Sigmoid colon (tissue), 7 donors: ENCODE measurements at places on chromosomes 4 and X.

DNA sequence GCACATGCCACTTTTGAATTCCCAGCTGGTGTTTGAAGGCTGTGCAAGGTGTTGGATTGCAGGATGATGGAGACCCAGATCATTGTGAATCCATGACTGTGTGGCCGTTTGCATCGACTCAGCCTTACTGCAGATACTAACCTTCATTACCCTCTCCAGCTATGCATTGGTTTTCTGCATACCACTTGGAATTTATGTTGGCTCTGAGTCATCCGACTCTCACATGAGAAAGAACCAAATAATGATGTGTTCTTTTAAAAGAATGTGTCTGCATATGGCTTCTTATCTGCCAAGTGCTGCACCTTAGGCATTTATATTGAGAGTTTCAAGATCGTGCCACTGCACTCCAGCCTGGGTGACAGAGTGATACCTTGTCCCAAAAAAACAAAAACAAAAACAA lies 106.7 kb upstream of the PRKX start:
- no peak for DNase-seq
- H3K4me3 ChIP-seq = no peak overlapping the region
- H3K27me3 ChIP-seq = no peaks in the 10 kb centered on the region
- peaks cover 11% of the 10 kb centered on the region for H3K4me1 ChIP-seq
- no peak overlapping the region for H3K27ac ChIP-seq

DNA sequence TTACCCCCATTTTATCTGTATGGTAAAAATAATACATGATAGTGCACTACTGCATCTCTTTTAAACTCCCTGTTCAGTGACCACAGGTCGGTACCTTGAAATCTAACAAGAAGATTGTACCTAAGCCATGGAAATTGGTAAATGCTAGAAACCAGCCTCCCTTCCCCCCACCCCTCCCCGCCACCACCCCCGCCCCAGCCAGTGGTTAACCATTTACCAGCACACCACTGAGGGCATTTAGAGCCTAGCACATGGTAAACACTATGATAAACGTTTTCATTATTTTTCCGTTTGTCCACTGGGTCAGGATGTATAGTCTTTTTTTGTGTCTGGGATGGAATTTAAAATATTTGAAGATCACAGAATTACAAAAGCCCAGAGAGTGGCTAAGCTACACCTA lies 703 bp upstream of the FTSJ1 start:
- no peak for DNase-seq
- H3K36me3 ChIP-seq = no peaks in the 10 kb centered on the region
- peak overlapping the region; percentile 77 for H3K27ac ChIP-seq

DNA sequence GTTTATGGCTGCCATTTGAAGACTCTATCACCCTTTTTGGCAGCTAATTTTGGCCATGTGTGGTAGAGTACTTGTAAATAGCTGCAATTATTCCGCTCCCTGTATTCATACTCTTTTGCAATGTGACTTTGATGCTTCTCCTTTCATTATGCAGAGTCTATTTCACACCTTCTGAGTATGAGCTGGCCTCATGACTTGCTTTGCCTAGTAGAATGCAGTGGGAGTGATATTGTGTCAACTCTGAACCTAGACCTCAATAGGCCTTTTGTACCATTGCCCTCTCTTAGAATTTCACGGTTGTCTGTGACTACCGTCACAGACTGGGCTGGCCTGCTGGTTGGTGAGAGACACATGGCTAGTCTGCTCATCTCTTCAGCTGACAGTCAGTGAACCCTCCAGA lies 118.8 kb downstream of the DDIT4L start:
- no peak for DNase-seq
- H3K4me1 ChIP-seq = no peaks in the 10 kb centered on the region

- no peaks in the 10 kb centered on the region for H3K36me3 ChIP-seq
- H3K27ac ChIP-seq = no peak overlapping the region
- no peaks in the 10 kb centered on the region for H3K4me1 ChIP-seq
- H3K4me3 ChIP-seq = no peak overlapping the region
These were observed 112.6 kb downstream of the TMA16 start for GRCh38 chr4:163606896-163607691.

DNA sequence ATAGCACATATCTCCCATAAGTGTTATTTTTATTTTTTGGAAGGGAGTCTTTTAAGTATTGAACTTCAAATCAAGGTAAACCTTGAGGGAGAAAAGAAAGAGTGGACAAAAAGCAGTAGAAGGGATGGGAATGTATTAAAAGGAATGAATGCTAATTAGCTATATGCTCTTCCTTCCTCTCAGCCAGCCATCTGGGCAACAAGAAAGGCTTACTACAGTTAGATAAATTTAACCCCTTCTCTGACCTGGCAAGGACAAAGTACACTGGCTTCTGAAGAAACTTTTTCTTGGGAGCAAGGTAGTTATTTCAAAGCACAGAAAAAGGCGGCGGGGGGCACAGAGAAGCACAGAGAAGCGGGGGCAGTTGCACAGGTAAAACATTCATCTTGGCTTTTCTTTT lies 54.6 kb downstream of the GAB1 start:
- H3K27ac ChIP-seq = peak overlapping the region; percentile 67
- no peaks in the 10 kb centered on the region for H3K27me3 ChIP-seq
- no peaks in the 10 kb centered on the region for H3K36me3 ChIP-seq
- H3K4me3 ChIP-seq = no peak overlapping the region

DNA sequence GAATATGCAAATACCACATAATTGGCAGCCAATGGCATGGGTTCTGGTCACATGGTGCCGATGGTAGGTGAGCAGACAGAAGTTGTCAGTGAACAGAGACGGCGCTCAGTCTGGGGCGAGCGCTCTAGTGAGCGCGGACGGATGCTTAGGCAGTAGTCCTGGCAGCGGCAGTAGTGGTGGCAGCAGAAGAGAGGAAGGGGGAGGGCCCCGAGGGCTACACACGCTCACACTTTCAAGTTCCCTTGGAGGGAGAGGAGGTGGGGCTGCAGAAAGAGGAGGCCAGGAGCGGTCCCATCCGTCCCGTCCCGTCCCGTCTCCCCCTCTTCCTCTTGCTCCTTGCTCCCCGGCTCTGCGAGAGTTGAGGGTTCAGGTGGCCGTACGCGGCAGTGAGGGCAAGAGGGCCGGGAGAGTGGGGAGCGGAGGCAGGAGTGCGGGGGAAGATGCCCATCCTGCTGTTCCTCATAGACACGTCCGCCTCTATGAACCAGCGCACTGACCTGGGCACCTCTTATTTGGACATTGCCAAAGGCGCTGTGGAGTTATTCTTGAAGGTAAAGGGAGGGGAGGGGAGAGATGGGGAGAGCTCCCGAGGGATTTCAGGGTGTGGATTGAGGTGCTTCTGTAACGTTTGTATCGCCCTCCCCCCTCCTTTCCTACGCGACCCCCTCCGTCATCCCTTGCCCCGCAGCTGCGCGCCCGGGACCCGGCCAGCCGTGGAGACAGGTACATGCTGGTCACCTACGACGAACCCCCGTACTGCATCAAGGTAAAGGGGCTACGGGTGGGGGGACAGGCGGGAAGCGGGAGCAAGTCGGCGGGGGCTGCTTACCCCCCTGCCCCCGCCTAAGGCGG lies at the start of gene INTS6L:
Gene INTS6L (plus strand): TSS at position 108 of the 852 bp plus-strand sequence. CDS start 333 bp downstream, at position 441.
- H3K27ac ChIP-seq = peak within 1 kb of the TSS; percentile 96
- no peaks in the 10 kb centered on the region for H3K36me3 ChIP-seq
- peak within 1 kb of the TSS; percentile 65 for H3K4me3 ChIP-seq

GRCh38 chr4:8589823-8590545 lies 2.6 kb upstream of the CPZ start:
- no peaks in the 10 kb centered on the region for H3K36me3 ChIP-seq
- no peak overlapping the region for H3K27ac ChIP-seq
- H3K27me3 ChIP-seq = peaks cover 38% of the 10 kb centered on the region

DNA sequence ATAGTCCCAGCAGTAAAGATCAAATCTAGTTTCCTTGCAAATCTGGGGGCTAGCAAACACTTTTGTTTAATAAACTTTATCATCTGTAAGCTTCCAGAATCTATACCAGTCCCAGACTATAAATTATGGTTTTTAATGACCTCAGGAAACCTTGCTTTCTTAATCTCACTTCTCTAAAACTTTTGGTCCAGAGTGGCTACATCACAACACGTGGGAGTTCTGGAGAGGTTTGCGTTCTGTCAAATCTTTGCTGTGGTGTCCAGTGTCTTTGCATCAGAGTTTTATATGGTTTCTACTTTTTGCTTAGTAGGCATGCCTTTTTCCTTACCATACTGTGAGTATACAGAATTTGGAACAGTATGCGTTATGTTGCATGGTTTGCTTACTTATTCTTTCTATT lies 193.9 kb downstream of the ANK2 start:
- no peak overlapping the region for H3K27ac ChIP-seq
- no peak for DNase-seq
- H3K4me3 ChIP-seq = no peak overlapping the region
- H3K4me1 ChIP-seq = no peaks in the 10 kb centered on the region
- H3K36me3 ChIP-seq = no peaks in the 10 kb centered on the region

- H3K27me3 ChIP-seq = no peaks in the 10 kb centered on the region
- no peak overlapping the region for H3K27ac ChIP-seq
- DNase-seq = no peak
- H3K4me3 ChIP-seq = no peak overlapping the region
- no peaks in the 10 kb centered on the region for H3K36me3 ChIP-seq
- no peaks in the 10 kb centered on the region for H3K4me1 ChIP-seq
These were observed 25.0 kb downstream of the TLR6 start for GRCh38 chr4:38831653-38832052.

- H3K4me1 ChIP-seq = no peaks in the 10 kb centered on the region
- no peak for DNase-seq
- H3K27me3 ChIP-seq = no peaks in the 10 kb centered on the region
- H3K4me3 ChIP-seq = no peak overlapping the region
- H3K36me3 ChIP-seq = no peaks in the 10 kb centered on the region
- H3K27ac ChIP-seq = no peak overlapping the region
These were observed 457.4 kb downstream of the CENPC start for GRCh38 chr4:67087897-67088296.

DNA sequence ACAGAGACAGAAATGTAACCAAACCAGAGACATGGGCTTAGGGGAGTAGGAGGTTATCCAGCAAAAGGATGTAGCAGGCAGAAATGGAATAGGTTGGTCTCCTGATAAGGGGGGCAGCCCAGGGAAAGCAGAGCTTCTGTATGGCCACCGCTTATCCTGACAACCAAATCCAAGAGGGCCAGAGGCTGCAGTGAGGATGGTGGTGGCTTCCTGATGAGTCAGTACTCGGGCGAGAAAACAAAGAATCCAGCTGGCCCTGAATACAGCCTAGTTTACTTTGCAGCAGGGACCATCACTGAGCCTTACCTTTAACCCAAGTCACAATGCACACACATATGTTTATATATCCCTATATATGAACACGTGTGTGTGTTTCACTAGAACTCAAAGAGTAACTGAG lies 129.7 kb upstream of the FTHL17 start:
- peaks cover 10% of the 10 kb centered on the region for H3K36me3 ChIP-seq
- H3K27ac ChIP-seq = no peak overlapping the region
- H3K4me3 ChIP-seq = no peak overlapping the region
- H3K27me3 ChIP-seq = no peaks in the 10 kb centered on the region

DNA sequence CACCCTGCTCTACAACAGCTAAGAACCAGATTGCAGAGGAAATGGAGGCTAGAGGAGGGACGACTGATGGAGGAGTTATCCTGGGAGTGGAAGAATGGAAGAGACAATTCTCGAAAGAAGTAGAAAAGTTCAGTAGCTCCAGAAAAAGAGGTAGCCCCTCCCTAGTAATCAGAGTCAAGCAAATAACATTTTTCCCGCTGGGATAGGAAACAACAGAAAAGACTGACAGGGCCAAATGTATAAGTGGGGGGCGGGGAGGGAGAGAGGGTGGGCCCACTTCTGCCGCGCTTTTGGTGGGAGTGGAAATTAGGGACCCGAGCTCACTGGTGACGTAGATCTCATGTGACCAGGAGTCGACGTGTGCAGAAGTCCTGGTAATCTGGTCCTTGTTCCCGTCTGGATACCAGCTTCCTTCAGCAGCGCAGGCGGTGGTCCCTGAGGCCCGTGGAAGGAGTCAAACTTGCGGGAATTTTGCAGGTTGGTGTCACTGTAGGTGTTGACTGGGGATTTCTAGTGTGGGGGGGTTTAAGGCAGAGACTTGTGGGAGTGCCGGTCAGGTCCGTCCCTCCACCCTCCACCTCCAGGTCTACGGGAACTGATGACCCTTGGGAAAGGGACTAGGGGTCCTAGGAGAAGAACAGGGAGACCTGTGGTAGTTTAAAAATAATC lies at the start of gene TCEAL9:
Gene TCEAL9 (plus strand): TSS at position 377 of the 669 bp plus-strand sequence. CDS start 1,179 bp downstream, outside the sequence.
- peaks cover 4% of the 10 kb centered on the region for H3K4me1 ChIP-seq
- no peaks in the 10 kb centered on the region for H3K27me3 ChIP-seq
- no peaks in the 10 kb centered on the region for H3K36me3 ChIP-seq
- H3K4me3 ChIP-seq = peak within 1 kb of the TSS; percentile 60
- peak within 1 kb of the TSS; percentile 88 for H3K27ac ChIP-seq
